ENCODE measurements at places on chromosomes 13 and 19. TPM values are rescaled to one million over a fixed set of nuclear protein-coding genes. Genes with fewer than 3 reads are reported as not detected.
A peak's percentile ranks its signal among the peaks of the same experiment; 100 is the strongest.

CPB2 gene
- total RNA-seq: not detected

CAPNS1 gene
- total RNA-seq: 245 TPM

GTF2F1 gene
- 53.3 TPM for total RNA-seq

RYR1 gene
- 0.99 TPM for total RNA-seq

CUL4A gene
- total RNA-seq: 154 TPM

ZNF814 gene
- total RNA-seq: 5.8 TPM

PSG6 gene
- not detected for total RNA-seq

TMEM150B gene
- 0.83 TPM for total RNA-seq

KLK15 gene
- total RNA-seq: not detected

CD209 gene
- 4.0 TPM for total RNA-seq

PLVAP gene
- total RNA-seq: 155 TPM

GRCh38 chr19:30361721-30362120 lies 10.5 kb upstream of the ZNF536 start:
- no peak for DNase-seq
- no peaks in the 10 kb centered on the region for H3K36me3 ChIP-seq
- no peaks in the 10 kb centered on the region for H3K4me1 ChIP-seq
- H3K4me3 ChIP-seq: no peak overlapping the region

DNA sequence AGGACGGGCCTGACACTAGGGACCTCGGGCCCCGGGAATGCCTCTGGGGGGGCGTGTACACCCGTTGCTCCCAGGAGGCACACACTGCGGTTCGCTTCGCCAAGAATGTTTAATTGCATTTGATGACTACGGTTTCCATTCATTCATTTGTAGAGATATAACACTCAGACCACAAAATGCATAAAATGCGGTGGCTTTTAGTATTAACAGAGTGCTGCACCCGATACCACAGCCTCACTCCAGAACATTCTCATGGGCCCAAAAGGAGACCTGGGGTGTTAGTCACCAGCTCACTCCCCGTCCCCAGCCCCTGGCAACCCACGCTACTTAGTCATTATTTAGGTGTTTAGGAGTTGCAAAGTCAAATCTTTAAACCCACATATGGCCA lies 21.8 kb downstream of the HCN2 start:
- peaks cover 15% of the 10 kb centered on the region for H3K4me1 ChIP-seq
- no peak for DNase-seq
- H3K36me3 ChIP-seq: no peaks in the 10 kb centered on the region
- H3K27ac ChIP-seq: peak overlapping the region; percentile 7
- H3K4me3 ChIP-seq: no peak overlapping the region

DNA sequence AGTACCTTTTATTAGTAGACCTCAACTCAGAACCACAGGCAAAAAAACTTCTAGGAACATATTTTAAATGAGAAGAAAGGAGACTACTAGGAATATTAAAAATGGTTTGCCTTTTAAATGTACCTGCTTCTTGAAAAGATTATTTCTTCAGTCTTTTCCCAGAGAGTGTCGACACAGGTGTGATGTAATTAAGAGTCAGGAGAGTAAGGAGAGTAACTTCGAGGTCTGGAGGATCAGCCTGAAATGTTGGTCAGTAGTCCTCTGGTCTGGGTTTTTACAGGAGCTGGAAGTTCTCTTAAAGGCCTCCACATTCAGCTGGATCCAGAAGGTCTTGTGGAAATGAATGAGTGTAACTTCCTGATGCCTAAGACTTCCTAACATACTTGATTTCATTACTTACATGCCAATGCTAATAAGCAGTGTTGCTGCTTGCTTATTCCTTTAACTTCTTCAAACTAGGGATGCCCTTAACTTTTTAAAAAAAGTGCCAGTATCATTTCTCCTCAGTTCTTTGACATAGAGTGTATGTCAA lies at the start of gene KCTD4:
Gene KCTD4, minus strand, starts transcription at position 345 of the 532 bp plus-strand sequence. CDS start 6,478 bp downstream, outside the sequence.
- no peaks in the 10 kb centered on the region for H3K36me3 ChIP-seq
- DNase-seq: no peak
- H3K27ac ChIP-seq: no peak within 1 kb of the TSS

GRCh38 chr19:55340784-55341147 lies 1.1 kb downstream of the KMT5C start:
- H3K27me3 ChIP-seq: no peaks in the 10 kb centered on the region
- H3K4me3 ChIP-seq: peak overlapping the region; percentile 88
- H3K27ac ChIP-seq: peak overlapping the region; percentile 94
- no peak for DNase-seq

DNA sequence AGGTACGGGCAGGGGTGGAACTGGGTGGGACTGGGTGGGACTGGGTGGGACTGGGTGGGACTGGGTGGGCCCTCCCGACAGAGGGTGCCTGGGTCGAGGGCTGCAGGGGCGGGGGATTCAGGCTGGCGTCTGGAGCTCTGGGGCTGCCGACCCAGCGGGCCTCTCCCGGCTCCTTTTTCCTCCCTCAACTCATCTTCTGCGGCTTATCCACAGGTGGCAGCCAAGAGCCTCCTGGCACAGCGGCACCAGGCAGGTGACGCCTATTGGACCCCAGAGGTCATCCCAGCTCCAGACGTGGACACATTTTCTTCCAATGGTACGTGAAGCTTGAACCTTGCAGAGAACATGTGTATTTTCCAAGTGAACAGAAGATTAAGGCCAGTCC lies 533 bp downstream of the ZNF544 start:
- no peak for DNase-seq
- peaks cover 45% of the 10 kb centered on the region for H3K36me3 ChIP-seq
- H3K4me3 ChIP-seq: peak overlapping the region; percentile 86
- peaks cover 17% of the 10 kb centered on the region for H3K4me1 ChIP-seq
- H3K27ac ChIP-seq: peak overlapping the region; percentile 79
- no peaks in the 10 kb centered on the region for H3K27me3 ChIP-seq

- no peak for DNase-seq
- no peak overlapping the region for H3K27ac ChIP-seq
- no peaks in the 10 kb centered on the region for H3K27me3 ChIP-seq
- H3K4me3 ChIP-seq: no peak overlapping the region
Measured at GRCh38 chr13:64849196-64849595, 2380.9 kb downstream of the PCDH9 start.

- no peak overlapping the region for H3K4me3 ChIP-seq
- no peak overlapping the region for H3K27ac ChIP-seq
- no peaks in the 10 kb centered on the region for H3K27me3 ChIP-seq
- no peak for DNase-seq
- H3K36me3 ChIP-seq: no peaks in the 10 kb centered on the region
- H3K4me1 ChIP-seq: no peaks in the 10 kb centered on the region
Measured at GRCh38 chr13:48592688-48593049, 59.8 kb upstream of the RCBTB2 start.

DNA sequence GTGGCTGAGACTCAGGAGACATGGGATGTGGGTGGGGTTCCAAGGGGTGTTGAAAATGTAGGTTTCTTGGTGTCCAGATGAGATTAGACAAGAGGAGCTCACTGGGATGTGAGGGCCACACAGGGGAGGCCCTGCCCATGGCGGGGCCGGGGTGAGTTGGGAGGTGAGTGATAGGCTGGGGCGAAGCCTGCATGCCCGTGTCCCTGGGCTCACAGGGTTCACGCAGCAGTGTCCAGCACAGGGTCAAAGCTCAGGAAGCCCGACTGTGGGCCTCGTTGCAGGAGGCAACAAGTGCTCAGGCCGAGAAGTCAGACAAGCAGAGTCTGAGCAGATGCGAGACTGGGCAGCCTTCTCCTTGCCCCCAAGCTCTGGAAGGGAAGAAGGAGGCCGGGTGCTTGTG lies 27.2 kb downstream of the CCDC8 start:
- H3K4me3 ChIP-seq: no peak overlapping the region
- H3K36me3 ChIP-seq: peaks cover 90% of the 10 kb centered on the region
- peaks cover 10% of the 10 kb centered on the region for H3K4me1 ChIP-seq

- H3K4me3 ChIP-seq: no peak overlapping the region
- H3K4me1 ChIP-seq: no peaks in the 10 kb centered on the region
- DNase-seq: no peak
- no peaks in the 10 kb centered on the region for H3K27me3 ChIP-seq
Measured at GRCh38 chr13:83333614-83334388, 548.5 kb downstream of the SLITRK1 start.

DNA sequence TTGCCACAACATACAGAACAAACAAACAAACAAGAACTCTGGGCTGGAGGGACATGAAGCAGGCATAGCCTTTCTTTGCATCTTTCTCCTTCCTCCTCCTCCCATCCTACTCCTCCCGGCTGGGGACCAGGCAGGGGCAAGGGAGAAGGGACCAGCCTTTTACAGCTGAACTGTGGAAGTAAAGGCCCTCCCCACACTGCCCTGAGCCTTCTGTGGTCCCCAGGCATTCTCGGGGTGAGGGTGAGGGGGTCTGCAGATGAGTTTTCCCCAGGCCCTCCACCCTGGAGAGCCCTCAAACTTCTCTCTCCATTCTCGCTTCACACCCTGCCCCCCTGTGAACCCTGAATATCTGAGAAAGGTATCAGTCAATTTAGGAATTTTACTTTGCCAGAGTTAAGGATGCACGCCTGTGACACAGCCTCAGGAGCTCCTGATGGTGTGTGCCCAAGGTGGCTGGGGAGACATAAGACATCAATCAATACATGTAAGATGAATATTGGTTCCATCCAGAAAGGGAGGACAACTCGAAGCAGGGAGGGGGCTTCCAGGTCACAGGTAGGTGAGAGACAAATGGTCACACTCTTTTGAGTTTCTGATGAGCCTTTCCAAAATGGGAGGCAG lies 170.9 kb downstream of the COL4A1 start:
- DNase-seq: peak; percentile 87
- no peak overlapping the region for H3K4me3 ChIP-seq
- H3K4me1 ChIP-seq: peaks cover 17% of the 10 kb centered on the region
- H3K27ac ChIP-seq: no peak overlapping the region
- H3K27me3 ChIP-seq: no peaks in the 10 kb centered on the region

DNA sequence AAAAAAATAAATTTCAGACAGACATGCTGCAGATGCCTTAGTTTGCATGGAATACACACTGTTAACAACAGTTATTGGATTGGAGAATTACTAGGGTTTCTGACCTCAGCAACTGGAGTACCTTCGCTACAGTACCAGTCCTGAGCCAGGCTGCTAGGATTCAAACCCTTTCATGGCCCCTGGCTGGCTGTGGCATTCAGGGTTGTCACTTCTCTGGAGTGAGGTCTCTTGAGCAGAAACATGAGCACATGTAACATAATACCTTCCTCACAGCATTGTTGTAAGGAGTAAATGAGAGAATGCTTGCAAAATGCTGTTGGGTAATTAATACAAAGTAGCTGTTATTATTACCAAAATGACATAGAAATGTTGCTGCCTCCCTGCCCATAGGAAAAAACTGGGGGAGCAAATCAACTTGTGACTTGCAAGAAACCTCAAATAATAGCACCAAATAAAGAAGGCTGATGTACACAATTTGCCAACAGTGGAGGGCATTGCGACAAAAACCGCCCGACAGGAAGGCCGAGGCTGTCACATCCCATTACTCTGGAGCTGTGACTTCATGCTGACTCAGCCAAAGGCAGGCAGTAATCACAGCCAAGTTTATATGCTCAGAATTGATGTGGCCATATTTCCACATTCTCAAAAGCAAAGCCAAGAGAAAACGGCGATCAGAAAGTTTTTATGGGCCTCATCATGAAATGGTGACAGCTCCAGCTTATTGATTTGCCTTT lies 100.4 kb downstream of the RFC3 start:
- H3K4me1 ChIP-seq: no peaks in the 10 kb centered on the region
- H3K27me3 ChIP-seq: no peaks in the 10 kb centered on the region
- H3K4me3 ChIP-seq: no peak overlapping the region

- no peaks in the 10 kb centered on the region for H3K27me3 ChIP-seq
- H3K27ac ChIP-seq: peak overlapping the region; percentile 92
- no peaks in the 10 kb centered on the region for H3K36me3 ChIP-seq
- no peak for DNase-seq
Measured at GRCh38 chr19:2607712-2608601, 94.5 kb downstream of the GNG7 start.

DNA sequence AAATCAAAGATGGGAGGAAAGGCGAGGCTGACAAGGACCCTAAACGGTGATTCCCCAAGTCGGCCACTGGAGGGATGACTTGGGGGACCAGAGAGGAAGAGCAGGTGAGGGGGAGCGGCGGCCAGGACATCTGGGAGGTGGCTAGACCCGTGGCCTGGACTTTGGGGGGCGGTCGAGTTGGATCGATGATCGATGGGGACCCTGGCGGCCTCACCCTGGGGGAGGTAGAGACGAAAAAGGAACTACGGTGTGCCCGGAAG lies 7.7 kb upstream of the CIRBP start:
- peak overlapping the region; percentile 100 for H3K27ac ChIP-seq
- H3K27me3 ChIP-seq: no peaks in the 10 kb centered on the region
- peaks cover 87% of the 10 kb centered on the region for H3K4me1 ChIP-seq
- H3K36me3 ChIP-seq: peaks cover 18% of the 10 kb centered on the region

- H3K27me3 ChIP-seq: no peaks in the 10 kb centered on the region
- no peak for DNase-seq
- H3K36me3 ChIP-seq: no peaks in the 10 kb centered on the region
- H3K4me1 ChIP-seq: no peaks in the 10 kb centered on the region
- H3K4me3 ChIP-seq: no peak overlapping the region
Measured at GRCh38 chr13:22229916-22230315, 559.0 kb downstream of the FGF9 start.

- no peaks in the 10 kb centered on the region for H3K27me3 ChIP-seq
- peaks cover 100% of the 10 kb centered on the region for H3K36me3 ChIP-seq
- no peaks in the 10 kb centered on the region for H3K4me1 ChIP-seq
- no peak for DNase-seq
- H3K4me3 ChIP-seq: no peak overlapping the region
Measured at GRCh38 chr19:10138879-10139795, 19.4 kb upstream of the EIF3G start.

GRCh38 chr19:18645035-18645511 lies 8.2 kb downstream of the KLHL26 start:
- H3K4me1 ChIP-seq: peaks cover 60% of the 10 kb centered on the region
- no peaks in the 10 kb centered on the region for H3K27me3 ChIP-seq
- H3K27ac ChIP-seq: peak overlapping the region; percentile 58
- no peak for DNase-seq
- H3K4me3 ChIP-seq: peak overlapping the region; percentile 25
- H3K36me3 ChIP-seq: peaks cover 5% of the 10 kb centered on the region

GRCh38 chr19:40174092-40174491 lies 17.1 kb upstream of the MAP3K10 start:
- no peaks in the 10 kb centered on the region for H3K27me3 ChIP-seq
- no peaks in the 10 kb centered on the region for H3K36me3 ChIP-seq
- DNase-seq: no peak

DNA sequence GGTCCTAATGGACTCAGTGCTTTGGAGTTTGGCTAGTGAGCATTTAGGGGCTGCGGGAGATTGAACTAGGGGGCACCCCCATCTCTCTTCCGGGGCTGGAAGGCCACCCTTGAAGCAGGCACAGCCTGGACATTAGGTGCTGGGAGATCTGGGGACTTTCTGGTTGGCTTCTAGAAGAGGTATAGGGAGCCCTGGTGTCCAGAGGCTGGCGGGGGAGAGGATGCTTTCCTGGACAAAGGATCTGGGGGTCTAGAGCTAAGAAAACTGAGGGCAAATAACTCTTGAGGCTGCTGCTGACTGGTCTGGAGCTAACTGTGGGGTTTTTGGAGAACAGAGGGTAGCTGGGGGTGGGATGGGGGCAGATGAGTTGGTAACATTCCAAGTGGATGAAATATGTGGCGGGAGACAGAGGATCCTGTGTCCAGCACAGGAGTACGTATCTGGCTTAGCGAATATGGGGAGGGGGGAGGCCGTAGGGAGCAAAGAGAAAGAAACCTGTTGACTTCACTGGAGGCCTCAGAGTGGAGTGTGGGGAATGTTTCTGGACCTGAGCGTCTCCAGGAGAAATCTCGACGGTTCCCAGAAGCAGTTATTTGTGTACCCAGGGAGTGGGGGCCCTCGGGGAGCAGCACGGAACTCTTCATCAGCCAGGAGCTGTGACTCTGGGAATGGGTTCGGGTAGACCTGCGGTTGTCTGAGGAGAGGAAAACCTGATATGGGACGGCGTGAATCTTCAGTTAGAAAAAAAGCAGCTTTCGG lies 1.4 kb downstream of the HNRNPUL1 start:
- H3K27ac ChIP-seq: peak overlapping the region; percentile 100
- no peaks in the 10 kb centered on the region for H3K27me3 ChIP-seq
- no peak for DNase-seq
- H3K36me3 ChIP-seq: peaks cover 28% of the 10 kb centered on the region
